BJ (cell line): ENCODE measurements at places on chromosomes 4 and X.

DNA sequence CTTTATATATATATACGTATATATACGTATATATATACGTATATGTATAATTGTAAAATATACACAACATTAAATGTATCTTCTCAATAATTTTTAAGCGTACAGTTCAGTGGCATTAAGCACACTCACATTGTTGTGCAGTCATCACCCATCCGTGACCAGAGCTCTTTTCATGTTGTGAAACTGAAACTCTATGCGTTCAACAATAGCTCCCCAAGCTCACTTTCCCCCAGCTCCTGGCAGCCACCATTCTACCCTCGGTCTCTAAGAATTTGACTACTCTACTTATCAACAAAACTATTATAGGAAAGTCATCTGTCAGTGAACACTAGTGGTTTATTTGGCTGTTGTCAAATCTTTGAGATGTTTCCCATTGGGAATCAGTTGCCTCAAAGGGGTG lies 621.8 kb upstream of the GALNT7 start:
- no peak for DNase-seq

- DNase-seq: no peak
Measured at GRCh38 chrX:16868920-16869319, 1.2 kb downstream of the RBBP7 start.

DNA sequence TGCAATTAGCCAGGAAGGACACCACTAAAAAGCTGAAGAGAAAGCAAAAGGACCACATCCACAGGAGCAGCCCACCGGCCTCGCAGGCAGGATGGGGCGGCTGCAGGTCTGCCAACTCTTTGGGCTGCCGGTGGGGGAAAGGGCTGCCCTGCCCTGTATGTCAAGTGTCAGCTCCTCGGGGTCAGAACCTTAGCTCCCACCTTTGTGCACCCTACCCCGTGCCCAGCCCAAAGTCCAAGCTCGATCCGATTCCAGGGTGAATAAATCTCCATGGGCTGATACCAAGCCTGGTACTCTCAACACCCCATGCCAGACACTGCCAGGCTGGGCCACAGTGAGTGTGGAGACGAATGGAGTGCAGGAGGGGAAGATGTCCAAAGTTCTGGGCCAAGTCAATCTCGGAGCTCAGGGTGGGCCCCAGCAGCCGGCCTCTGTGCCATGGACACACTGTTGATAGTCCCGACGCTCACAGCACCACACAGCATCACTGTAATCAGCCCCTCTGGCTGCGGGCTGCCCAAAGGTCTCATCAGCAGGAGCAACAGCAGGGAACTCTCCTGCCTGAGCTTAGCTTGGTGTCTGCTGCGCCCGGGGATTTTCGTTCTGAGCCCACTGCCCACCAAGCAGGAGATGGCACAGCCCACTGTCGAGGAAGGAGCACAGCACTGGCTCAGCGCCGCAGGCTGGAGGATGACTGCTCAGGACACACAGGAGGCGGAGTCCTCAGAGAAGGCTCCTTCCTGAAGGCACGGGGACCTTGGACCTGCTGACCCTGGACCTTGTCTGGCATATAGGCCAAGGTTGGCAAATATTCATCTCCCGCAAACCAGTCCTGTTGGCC lies 84.4 kb downstream of the JAKMIP1 start:
- no peak for DNase-seq

- no peak for DNase-seq
Measured at GRCh38 chrX:115413246-115413878, 123.8 kb downstream of the LUZP4 start.

DNA sequence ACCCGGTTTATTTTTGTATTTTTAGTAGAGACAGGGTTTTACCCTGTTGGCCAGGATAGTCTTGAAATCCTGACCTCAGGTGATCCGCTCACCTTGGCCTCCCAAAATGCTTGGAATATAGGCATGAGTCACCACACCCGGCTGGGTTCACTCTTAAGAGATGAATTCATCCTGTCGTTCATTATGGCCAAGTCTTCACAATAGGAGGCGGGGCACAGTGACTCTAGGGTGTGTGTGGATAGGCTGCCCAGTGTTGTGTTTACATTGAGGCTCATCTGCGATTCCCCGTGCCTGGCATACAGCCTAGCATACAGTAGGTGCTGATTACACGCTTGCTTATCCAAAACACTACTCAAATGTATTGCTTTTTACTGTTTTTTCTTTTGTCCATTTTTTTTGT lies 41.3 kb upstream of the IGFBP7 start:
- no peak for DNase-seq

DNA sequence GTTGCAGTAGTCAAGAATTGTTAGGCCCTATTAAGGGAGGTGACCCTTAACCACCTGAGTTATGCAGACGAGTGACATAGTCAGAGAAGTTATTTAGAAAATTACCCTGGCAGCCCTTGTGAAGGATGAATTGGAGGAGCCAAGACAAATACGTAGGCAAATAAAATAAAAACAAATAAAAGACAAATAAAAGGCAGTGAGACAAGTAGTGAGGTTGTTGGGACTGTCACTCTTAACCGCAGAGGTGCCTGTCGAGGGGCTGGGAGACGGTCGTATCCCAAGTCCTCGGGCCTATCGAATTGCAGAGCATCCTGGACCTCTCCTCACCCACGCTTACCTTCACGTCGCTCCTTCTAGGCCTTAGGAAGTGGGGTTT lies 58.0 kb upstream of the ZC4H2 start:
- DNase-seq: no peak
